ENCODE measurements at places on chromosomes 12 and 14.

DNA sequence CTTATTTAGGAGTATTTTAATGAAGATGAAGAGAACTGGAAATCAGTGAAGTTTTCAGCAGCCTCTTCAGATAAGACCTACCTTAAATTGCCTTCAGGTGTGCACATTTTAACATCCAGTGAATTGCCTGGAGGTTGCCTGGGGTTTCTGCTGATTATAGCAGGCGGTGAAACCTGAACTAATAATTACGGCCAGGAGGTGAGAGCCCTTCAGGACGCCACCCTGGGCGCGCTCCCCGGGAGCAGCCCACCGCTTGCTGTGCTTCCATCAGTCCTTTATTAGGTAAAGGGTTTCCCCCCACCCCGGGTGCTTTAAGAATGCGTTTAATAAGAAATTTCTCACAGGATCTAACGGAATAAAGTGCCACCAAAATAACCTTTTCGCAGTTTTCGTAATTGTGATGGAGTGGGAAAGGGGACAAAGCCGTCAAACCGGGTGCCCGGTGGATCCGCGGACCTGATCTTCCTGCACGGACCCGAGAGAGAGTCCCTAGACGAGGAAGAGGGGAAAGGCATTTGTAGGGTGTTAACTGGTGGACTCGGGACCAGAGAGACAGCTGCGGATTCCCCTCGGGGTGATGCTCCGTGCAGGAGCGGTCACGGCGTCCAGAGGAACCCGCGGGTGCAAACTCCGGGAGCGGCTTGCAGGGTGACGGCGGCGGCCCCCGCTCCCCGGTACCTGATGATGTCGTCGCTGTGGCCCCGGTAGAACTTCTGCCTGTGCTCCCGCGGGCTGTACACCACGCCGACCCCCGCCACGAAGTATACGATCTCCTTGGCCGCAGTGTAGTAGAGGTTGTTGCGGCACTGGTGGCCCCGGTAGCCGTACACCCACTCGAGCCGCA is 902 bp downstream of the EML5 start:
- DNase-seq = no peak

- no peak for DNase-seq
Observed at GRCh38 chr12:126608607-126609175, 1543.5 kb downstream of the AACS start.

- DNase-seq = no peak
Observed at GRCh38 chr12:39230086-39230485, 212.8 kb downstream of the KIF21A start.

- DNase-seq = no peak
Observed at GRCh38 chr12:45216983-45217485, 1.1 kb downstream of the ANO6 start.

GRCh38 chr12:77222336-77222735 is 157.0 kb upstream of the E2F7 start:
- no peak for DNase-seq

- DNase-seq = no peak
Observed at GRCh38 chr14:59632381-59632780, 55.8 kb upstream of the CCDC175 start.

DNA sequence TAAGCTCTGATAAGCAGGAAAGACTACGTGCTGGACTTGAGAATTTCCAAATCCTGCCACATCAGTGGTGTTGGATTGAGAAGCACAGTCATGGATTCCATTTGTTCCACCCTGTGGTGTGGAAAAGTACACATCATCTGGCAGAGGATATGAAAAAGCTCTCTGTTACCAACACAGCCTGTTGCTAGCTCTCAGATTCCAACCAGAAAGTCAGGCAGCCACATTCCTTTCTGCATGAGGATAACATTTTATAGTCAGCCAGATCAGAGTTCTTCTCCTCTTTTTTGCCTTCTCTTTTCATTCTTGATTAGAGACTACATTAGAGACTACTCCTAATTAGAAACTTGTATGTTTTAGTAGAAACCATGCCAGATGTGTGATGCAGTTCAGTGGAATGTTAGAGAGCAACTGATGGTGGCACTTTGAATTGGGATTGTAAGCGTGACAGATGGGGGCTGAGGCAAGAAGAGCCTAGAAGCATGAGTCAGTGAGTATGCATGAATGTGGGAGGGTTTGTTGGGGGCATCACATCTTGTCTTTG is 61.2 kb upstream of the STXBP6 start:
- DNase-seq = no peak

- no peak for DNase-seq
Observed at GRCh38 chr14:72543341-72543740, 350.6 kb downstream of the DPF3 start.

GRCh38 chr14:94679106-94679810 is 67.1 kb downstream of the SERPINA3 start:
- DNase-seq = no peak

Measured in GM12878 (cell line).